ENCODE measurements at places on chromosomes 7 and 10. TPM values are rescaled to one million over a fixed set of nuclear protein-coding genes. Genes with fewer than 3 reads are reported as not detected.

- DNase-seq, result no peak
Measured at GRCh38 chr10:111222961-111223360, 146.1 kb downstream of the ADRA2A start.

- peak; percentile 32 for DNase-seq
Measured at GRCh38 chr10:61847640-61848039, 53.9 kb upstream of the ARID5B start.

GRCh38 chr7:87411186-87411585, 64.3 kb downstream of the ABCB4 start:
- no peak for DNase-seq

DNA sequence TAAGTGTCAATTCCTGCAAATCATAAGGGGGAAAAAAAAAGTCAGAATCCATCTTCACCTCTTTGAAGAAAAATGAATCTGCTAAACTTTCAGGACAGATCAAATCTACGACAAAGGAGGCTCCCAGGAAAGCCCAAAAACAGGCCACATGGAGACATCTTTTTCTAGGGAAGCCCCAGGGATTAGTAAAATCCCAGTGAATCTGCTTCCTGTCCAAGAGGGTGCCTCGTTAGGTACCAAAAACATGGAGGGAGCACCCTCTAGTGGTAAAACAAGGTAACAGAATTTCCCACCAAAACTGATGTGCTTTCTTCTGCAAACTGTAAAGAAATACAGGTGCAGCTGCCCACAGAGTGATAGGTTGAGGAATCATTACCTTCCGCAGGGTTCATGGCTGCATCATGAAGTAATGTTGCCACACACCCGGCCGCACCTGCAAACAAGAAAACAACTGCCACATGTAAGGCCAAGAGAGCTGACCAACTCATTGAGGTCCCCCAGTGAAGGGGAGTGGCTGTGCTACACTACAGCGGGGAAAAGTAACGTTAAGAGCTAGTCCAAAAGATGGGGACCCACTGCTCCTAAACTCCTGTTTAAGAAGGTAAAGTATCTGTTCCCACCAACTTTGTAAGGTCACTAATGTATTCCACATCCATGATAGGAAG, 7.9 kb downstream of the SLC25A28 start:
- peak; percentile 74 for DNase-seq

- DNase-seq, result no peak
Measured at GRCh38 chr7:1740214-1740613, 70.1 kb downstream of the ELFN1 start.

GRCh38 chr7:1586126-1586826, 16.4 kb upstream of the PSMG3 start:
- no peak for DNase-seq

DNA sequence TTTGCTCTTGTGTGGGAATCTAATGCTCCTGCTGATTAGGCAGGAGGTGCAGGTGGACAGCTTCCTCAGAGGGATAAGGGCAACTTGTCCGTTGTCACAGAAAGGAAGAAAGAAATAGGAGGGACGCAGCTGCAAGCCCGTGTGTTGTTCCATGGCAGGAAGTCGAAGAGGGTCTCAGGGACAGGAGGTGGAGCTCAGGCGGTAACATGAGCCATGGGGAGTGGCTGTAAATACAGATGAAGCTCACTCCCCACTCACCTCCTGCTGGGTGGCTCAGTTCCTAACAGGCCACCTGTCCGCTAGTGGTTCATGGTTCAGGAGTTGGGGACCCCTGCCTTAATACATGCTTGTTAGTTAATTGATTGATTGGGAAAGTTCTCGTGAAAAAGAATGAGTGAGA, 101.7 kb upstream of the SFMBT2 start:
- DNase-seq, result no peak

- DNase-seq, result no peak
Measured at GRCh38 chr10:7153750-7154149, 257.1 kb downstream of the SFMBT2 start.

- DNase-seq, result no peak
Measured at GRCh38 chr7:64562256-64562625, 630 bp downstream of the ZNF680 start.

GRCh38 chr10:74502963-74503608, 323.3 kb upstream of the KAT6B start:
- DNase-seq, result peak; percentile 16

GRCh38 chr7:41869997-41870396, 167.1 kb upstream of the INHBA start:
- no peak for DNase-seq

DNA sequence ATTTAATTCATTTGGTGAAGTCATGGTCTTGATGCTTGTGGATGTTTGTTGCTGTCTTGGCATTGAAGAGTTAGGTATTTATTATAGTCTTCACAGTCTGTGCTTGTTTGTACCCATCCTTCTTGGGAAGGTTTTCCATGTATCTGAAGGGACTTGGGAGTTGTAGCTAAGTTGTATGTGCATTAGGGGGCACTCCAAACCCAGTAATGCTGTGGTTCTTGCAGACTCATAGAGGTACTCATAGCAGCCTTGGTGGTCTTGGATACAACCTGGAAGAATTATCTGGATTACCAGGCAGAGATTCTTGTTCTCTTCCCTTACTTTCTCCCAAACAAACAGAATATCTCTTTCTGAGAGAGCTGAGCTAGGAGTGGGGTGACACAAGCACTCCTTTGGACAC, 93.2 kb downstream of the ADCYAP1R1 start:
- DNase-seq, result no peak

GRCh38 chr7:26307226-26307625, 15.6 kb downstream of the SNX10 start:
- DNase-seq, result peak; percentile 16

Gene BMS1
- total RNA-seq, result 16.2 TPM

Gene PNLIPRP3
- 0.56 TPM for total RNA-seq

All from myocyte (in vitro differentiated cells).